ENCODE measurements at places on chromosomes 2 and 18. TPM values are rescaled to one million over a fixed set of nuclear protein-coding genes. Genes with fewer than 3 reads are reported as not detected.

The ANKRD30BL gene
- 0.31 TPM for total RNA-seq

The ZNF804A gene
- 0.41 TPM for total RNA-seq

The SIX3 gene
- total RNA-seq: not detected

The FAM237A gene
- not detected for total RNA-seq

The SOWAHC gene
- total RNA-seq: 23.0 TPM

The CAPN14 gene
- total RNA-seq: 20.5 TPM

The MREG gene
- 4.4 TPM for total RNA-seq

The DSC1 gene
- total RNA-seq: 1.1 TPM

The NCKAP1 gene
- 188 TPM for total RNA-seq

The GRB14 gene
- 19.7 TPM for total RNA-seq

DNA sequence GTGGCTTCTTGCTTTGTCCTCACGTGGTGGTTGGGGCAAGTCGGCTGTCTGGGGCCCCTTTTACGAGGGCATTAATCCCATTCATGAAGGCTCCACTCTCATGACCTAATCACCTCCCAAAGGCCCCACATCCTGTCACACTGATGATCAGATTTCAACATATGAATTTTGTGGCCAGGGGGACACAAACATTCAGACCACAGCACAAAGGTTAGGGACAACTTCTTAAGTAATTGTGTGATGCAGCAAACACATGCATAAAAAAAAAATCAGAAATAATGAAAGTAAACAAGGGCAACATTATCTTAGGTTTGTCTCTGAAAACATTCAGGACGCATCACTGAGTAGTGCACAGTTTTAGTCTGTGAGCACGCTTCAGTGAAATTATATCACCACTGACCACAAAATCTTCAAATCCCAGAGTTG, 54.2 kb upstream of the FRZB start:
- DNase-seq: no peak

DNA sequence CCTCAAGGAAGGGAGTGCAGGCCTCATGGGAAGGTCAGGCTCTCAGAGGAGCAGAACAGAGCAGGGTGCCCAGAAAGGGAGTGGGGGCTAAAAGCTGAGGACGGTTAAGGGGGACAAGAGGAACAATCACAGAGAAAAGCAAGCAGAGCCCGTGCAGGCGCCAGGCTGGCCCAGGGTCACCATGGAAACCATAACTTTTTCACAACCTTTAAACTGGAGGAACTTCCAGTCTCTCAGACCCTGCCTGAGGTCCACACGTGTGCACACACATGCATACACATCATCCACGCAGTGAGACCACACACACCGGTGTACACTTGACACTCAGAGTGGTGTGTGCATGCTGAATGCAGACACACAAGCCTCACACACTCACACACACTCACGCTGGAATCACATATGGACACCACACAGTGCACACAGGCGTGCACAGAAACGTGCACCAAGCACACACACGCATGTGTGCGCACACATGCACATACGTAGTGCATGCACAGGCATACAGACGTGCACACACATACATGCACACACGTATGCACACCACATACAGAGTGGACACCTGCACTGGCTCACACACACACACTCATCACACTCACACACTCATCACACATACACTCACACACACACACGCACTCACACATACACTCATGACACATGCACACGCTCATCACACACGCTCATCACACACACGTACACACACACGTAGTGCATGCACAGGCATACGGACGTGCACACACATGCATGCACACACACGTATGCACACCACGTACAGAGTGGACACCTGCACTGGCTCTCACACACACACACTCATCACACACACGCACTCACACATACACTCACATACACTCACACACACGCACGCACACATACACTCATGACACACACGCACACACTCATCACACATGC, 37.2 kb upstream of the SNED1 start:
- no peak for DNase-seq

- DNase-seq: no peak
These were observed 57.1 kb downstream of the SNORC start for GRCh38 chr2:232927032-232927792.

DNA sequence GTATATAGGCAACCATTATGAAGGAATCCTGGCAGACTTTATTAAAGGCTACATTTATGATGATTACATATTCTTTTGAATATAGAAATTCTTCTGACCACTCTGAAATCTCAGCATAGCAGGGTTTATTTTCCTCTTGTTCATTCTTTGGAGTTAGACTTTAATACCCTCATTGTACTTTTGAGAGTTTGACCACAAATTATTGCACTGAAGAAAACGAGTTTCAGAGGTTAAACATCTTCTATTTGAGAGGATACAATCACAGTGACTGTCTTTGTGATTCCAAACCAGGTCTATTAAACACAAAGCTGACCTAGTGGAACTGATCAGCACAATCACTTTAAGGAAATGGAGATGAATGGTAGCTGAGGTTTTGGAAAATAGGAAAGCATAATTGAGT, 71.3 kb downstream of the XIRP2 start:
- DNase-seq: no peak

DNA sequence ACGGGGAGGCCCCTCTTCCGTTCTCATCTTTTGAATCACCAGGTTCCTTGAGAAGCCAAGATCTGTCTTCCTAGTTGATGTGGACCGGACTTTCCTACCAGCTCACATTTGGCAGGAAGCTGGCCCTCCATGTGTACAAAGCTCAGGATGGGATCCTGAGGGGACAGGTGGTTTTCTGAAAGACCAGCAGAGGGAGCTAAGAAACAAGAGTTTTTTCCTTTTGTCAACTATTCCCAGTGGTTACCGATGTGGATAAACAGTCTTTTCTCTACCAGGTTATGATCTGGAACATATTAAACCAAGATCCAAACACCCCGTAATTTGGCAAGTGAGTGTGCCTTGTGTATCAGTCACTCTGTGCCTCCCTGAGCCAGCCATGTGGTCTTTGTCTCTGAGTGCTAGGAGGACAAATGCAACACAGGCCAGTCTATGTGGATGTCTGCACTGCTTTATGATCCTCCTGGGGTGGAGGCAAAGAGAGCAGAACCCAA, 25.1 kb upstream of the ARHGAP25 start:
- DNase-seq: peak; percentile 48

DNA sequence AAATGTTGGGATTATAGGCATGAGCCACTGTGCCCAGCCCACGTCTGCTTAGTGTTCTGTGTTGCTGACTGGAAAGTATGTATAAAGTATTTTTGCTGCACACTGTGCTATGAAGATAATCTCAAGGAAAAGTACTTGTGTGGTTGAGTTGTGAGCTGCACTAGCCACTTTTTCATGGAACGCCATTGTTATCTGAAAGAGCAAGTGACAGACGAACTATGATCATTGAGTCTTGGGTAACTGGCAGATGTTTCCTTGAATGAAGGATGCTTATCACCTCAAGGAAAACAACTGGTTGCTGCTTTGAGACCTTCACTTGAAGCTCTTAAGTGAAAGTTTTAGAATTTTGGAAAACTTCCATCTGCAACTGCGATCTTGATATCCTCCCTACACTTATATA, 82.2 kb upstream of the KCTD1 start:
- no peak for DNase-seq

DNA sequence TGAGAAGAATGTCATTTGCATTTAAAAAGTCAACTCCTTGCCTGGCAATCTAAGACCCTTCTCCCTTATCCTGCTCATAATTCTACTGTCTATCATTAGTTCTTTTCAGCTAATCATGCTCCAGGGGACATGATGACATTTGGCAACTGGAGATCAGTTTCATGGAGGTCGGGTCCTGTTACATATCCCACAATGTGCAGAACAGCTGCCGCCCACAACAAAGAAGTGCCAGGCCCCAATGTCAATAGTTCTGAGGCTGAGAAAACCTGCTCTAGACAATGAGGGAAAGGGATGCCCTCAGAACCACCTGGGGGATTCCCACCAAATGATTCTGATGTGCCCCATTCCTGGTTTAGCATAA, 53.4 kb upstream of the IL1RL1 start:
- peak; percentile 56 for DNase-seq

DNA sequence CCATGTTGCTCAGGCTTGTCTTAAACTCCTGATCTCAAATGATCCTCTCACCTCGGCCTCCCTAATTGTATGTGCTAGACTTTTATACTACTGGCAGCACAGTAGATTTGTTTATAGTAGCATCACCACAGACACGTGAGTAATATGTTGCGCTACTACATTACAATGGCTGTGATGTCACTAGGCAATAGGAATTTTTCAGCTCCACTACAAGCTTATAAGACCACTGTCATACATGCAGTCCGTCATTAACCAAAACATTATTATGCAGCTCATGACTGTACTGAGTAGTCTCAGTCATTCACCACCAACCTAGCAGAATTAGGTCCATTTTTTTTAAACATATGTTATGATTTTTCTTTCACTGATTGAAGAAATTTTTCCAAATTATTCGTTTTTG, 398.9 kb downstream of the DCC start:
- no peak for DNase-seq

DNA sequence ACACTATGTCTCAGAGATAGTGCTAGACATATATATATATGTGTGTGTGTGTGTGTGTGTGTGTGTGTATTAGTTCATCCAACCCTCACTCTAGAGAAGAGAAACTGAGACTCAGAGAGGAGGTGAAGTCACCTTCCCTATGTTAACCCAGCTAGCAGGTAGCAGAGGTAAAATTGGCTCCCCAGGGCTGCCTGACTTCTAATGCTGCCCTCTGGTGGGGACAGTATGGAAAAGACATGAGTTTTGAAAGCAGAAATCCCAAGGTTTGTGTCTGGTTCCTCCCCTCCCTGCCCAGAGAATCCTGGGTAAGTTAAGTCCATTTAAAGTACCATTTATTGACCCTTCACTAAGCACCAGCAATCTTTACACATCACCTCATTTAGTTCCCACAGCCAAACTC, 137.7 kb downstream of the THNSL2 start:
- no peak for DNase-seq

DNA sequence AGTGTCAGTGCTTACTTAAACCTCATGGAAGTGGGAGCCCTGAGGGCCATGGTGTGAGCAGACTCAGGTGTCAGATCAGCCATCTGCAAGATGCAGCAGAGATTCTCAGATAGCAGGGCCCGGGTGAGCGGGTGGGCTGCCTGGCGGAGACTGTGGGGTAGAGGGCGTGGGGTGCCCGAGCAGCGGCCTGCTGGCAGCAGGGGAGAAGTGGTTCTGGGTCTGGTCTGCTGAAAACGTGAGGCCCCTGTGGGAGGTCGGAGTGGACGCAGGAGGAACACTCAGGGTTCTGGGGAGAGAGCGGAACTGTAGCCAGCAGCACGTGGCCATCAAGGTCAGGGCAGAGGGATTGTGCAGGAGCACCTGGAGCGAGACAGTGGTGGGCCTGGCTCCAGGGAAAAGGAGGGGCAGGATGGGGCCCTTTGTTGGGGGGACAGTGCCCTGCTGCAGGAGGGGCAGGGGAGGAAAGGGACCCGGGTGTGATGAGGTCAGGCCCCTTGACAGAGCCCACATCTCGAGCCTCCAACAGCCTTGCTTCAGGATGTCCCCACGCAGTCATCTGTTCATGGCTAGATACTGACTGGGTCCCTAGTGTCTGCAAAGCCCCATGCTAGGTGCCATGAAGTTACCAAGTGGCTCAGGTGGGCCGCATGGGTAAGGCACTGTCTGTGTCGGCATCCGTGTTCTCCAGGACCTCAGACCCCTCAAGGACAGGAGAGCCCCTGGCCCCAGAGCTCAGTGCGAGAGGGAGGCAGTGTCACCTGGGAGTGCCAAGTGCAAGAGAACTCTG, 2.7 kb upstream of the ESPNL start:
- DNase-seq: no peak

- no peak for DNase-seq
These were observed 19.0 kb downstream of the VIL1 start for GRCh38 chr2:218437969-218438368.

GRCh38 chr2:25936889-25937545, 45.3 kb downstream of the KIF3C start:
- DNase-seq: no peak

DNA sequence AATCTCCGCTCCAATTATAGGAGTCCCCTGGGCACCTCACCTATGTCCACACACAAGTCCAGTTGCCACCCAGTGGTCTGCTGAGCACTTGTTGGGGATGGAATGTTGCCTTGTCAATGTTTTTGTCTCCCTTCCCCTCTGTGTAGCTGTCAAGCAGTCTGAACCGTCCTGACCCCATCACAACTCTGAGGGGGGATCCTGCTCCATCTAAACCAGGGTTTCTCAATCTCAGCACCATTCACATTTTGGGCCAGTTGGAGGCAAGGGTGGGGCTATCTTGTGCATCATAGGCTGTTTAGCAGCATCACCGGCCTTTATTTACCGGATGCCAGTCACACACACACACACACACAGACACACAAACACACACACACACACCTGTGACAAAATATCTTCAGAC, 53.0 kb downstream of the CYP26B1 start:
- DNase-seq: no peak

DNA sequence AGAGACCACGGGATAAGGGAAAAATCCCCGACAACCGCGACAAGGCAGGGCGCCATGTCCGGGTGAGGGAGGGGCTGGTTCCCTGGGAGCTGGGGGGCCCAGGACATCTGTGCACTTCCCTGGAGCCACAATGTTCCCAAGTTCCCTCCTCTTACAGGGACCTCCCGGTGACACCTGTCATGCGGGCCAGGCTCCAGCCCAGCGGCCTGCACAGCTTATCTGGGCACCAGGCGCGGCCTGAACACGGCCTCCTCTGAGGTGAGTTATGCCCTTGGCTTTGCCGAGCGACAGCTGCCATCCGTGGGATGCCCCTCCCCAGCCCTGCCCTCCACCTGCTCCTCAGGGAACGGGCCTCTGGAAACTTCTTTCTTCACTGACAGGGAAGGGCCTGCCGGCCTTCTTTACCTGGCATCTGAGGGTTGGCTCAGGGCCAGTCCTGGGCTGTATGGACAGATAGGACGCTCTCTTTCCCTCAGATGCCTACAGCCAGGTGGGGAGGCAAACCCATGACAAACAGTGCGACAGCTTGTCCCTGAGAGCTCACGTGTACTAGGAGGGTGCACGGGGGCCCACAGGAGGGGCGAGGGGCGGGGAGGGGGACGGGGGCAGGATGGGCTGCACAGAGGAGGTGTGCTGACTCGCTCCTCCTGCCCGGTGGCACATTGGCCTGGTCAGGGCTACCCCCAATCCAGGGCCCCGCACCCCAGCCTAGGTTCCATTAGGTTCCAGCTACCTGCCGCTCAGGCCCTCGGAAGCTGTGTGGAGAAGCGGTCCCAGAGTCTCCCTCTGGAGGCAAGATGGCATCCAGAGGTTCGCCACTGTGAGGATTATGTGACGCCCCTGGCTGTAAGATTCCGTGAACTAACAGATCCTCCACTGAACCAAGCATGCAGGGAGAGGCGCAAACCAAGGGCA, 34.9 kb upstream of the HPCAL1 start:
- peak; percentile 94 for DNase-seq

All from tongue (tissue), 3 donors.